T-helper 1 cell treated with Interleukin-12 subunit alpha and Interleukin-12 subunit beta and Interleukin-4 antibody, amounts not matched to agents 30 ng/mL and 1 ng/mL, for 36 hours (primary cell): ENCODE measurements at places on chromosomes 13 and 19. TPM values are rescaled to one million over a fixed set of nuclear protein-coding genes. Genes with fewer than 3 reads are reported as not detected.

FGF22 gene
- 0.15 TPM in 1 of 2 replicates, not detected in the other for total RNA-seq

ZNF534 gene
- not detected in 2 replicates for total RNA-seq

CEACAM4 gene
- not detected in 2 replicates for total RNA-seq

ZNF430 gene
- total RNA-seq: 23.6 and 26.2 TPM in 2 replicates

CCDC122 gene
- 1.3 and 1.5 TPM in 2 replicates for total RNA-seq

ZNF304 gene
- 8.5 and 9.7 TPM in 2 replicates for total RNA-seq

ZNF497 gene
- 0.64 and 1.0 TPM in 2 replicates for total RNA-seq

AKT2 gene
- total RNA-seq: 136 and 146 TPM in 2 replicates

IGFL2 gene
- not detected in 2 replicates for total RNA-seq

MISP3 gene
- total RNA-seq: 1.5 and 1.8 TPM in 2 replicates

HSPB6 gene
- total RNA-seq: not detected in 2 replicates
